ENCODE measurements at places on chromosomes 6 and 20.

DNA sequence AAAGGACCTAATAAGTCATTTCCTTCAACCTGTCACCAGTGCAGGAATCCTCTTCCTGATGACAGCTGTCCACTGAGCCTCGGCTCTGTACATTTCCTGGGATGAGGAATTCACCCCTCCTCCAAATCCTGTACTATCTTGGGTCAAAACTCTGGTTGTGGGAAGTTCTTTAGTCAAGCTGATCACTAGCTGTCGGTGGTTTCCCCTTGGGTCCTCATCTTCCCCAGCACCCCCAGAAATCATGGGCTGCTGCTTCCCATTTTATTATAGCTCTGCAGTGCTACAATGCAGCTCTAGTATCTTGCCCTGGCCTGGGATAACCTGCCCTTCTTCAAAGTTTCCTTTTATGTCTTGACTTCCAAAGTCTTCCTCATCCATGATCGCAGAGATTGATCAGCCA, 14.6 kb upstream of the ADA start:
- DNase-seq, result no peak

GRCh38 chr6:143677891-143678791, at the start of gene PHACTR2:
TSS of gene PHACTR2 (plus strand) at chr6:143677965. CDS start at chr6:143678164, 199 bp downstream.
- DNase-seq, result peak; percentile 35

DNA sequence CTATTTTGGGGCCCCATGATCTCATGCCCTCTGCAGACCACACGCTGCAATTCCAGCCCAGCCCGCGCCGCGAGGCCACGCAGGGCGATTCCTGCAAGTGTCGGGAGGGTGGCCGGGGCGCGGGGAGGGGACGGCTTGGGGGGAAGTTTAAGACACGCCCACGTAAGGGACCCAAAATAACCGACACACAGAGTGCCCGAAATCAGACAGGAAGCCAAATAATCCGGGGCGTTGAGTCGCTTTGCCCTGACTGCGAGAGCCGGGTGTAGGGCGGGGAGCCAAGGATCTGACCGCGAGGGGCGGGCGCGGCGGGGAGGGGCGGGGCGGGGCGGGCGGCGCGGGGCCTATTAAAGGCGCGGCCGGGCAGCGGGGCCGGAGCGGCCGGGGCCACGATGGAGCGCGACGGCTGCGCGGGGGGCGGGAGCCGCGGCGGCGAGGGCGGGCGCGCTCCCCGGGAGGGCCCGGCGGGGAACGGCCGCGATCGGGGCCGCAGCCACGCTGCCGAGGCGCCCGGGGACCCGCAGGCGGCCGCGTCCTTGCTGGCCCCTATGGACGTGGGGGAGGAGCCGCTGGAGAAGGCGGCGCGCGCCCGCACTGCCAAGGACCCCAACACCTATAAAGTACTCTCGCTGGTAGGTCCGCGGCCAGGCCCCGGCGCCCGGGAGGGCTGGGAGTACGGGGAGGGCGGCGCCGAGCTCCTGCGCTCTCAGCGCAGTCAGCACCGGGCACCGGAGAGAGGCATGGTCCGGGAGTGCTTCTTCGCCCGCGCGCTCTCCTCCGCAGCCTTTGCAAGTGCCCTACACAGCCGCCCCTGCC, at the start of gene ENPP1:
ENPP1 (plus strand) TSS at position 377 of the 816 bp plus-strand sequence; CDS start at position 393, 16 bp downstream.
- peak; percentile 83 for DNase-seq

DNA sequence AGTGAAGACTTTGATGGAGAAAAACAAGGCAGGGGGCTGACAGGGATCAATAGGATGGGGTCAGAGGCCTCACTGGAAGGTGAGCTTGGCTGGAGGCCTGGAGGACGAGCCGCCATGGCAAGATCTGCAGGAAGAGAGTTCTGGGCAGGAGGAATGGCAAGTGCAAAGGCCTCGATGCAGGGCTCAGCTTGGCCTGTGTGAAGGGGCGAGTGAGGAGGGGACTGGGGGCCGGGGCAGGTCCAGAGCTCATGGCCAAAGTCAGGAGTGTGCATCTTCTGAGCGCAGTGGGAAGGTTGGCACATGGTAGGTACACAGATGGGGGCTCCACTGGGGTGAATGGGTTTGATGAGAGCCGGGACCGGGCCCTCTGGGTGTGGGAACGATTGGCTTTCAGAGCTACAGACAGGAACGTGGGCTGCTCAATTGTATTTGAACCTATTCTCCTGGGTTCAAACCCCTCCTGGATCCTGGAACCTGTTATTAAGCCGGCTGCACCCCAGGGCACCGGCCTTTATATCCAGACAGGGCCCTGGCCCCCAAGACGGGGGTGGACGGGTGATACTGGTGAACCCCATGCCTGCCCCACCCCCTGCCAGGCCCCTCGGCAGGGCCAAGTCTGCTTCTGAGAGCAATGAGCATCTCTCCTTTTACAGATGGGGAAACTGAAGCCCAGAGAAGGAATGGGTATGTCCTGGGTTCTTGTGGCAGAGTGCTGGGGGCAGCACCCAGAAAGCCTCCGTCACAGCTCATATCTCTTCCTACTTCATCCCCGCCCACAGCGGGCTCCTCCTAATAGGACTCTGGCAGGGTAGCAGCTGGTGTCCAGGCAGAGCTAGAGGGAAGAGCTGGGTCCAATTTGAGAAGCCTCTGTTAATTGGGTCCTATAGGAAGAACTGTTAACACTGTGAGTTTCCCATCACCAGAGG, 106.1 kb downstream of the CEBPB start:
- no peak for DNase-seq

DNA sequence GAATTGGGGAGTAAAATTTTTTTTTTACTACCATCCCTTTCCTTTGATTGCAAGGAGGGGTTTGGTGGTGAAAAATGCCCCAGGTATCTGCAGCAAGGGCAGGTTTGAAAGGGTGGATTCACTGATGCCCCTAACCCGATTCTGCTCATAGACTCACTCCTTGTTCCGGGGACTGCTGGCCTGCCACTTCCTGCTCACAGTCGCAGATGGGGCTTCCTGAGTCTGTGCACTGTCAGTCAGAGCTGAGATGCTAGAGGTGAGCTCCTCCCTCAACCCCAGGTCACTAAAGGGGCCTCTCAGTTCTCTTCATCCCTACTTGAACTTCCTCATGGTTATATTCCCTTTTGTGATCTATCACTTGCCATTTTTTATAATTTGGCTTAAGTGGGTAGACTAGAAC, 357.9 kb downstream of the FARS2 start:
- DNase-seq, result no peak

- DNase-seq, result no peak
These were observed 135.5 kb downstream of the WDR27 start for GRCh38 chr6:169566319-169566718.

- DNase-seq, result no peak
These were observed 159.6 kb downstream of the TRIM27 start for GRCh38 chr6:28764014-28764723.

DNA sequence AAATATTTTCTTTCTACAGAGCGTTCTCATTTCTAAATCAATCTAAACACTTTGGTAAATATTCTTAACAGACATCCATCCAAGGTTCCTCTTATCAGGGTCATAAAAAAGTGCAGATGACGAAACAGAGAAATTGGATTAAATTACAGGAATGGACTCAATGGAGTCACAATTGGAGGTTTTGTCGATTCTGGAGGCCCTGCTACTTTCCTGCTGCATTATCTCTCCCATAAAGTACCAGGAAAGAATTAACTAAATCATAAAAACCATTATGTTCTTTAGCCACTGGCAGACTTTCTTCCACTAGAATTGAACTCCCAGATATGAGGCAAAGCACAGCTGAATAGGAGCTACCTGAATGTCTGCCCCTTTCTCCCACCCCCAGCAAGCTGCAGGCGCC, 610.6 kb downstream of the HDGFL1 start:
- no peak for DNase-seq

- DNase-seq, result no peak
These were observed 89.4 kb downstream of the GRM4 start for GRCh38 chr6:34056305-34057108.

DNA sequence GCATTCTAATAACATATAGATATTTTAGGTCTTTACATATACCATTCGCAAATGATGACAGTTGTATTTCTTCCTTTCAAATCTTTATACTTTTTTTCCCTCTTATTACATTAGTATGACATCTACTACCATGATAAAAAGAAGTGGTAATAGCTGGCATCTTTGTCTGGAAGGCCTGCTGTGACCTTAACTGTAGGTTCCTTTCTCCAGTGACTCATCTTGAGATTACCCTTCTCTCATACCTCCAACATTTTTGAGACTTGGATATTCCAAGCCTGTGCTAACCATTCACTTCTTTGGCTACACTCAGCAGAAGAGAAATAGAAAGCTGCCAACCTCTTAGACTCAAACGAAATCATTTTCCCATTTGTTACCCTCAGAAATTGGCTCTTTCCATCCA, 30.3 kb downstream of the ZKSCAN8 start:
- DNase-seq, result no peak

GRCh38 chr20:59743308-59743707, 139.0 kb downstream of the PHACTR3 start:
- no peak for DNase-seq

DNA sequence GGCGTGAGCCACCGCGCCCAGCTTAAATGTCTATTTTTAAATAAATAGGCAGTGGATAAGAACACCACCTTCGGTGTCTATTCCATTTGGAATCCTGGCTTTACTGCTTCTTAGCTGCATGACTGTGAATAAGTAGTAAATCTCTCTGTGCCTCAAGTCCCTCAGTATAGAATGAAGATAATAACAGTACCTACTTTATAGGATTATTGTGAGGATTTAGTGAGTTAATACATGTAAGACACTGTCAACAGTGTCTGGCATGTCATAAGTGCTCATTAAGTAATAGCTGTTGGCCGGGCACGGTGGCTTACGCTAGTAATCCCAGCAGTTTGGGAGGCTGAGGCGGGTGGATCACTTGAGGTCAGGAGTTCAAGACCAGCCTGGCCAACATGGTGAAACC, 10.1 kb downstream of the TPX2 start:
- DNase-seq, result no peak

- no peak for DNase-seq
These were observed 212.7 kb downstream of the CDKAL1 start for GRCh38 chr6:20746805-20747558.

GRCh38 chr6:30325873-30326525, 728 bp upstream of the TRIM39 start:
- DNase-seq, result no peak

DNA sequence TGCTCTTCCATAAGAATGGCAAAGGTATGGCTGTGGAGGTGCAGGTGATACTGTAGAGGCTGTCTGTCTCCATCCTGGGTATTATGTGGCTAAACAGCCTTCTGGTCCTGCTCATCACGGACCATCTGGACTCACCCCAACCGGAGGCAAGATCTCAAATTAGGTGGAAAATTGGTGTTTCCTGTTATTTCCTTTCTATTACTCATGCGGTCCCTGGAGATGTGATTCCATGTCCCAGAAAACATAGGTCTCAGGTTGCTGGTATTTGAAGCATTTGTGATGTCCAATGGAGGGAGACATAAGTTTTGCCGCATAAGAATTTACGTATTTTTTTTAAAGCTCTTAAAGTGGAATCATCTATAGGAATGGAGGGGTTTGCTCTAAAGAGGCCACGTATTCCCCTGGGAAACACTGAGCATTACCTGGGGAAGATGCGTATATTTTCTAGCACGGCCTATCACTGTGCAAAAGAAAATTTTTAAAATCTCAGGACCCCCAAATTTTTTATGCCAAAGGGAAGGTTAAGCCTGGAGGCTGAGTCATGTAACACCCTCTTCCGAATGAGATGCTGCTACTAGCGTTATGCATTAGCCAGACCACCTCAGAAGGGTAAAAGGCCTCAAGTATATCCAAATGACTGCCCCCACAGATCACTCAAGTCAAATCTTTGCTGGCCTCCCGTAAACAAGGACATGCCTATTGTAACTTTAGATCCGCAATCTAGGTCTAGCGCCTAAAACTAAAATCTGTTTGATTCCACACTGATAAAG, 22.4 kb upstream of the PBOV1 start:
- no peak for DNase-seq

DNA sequence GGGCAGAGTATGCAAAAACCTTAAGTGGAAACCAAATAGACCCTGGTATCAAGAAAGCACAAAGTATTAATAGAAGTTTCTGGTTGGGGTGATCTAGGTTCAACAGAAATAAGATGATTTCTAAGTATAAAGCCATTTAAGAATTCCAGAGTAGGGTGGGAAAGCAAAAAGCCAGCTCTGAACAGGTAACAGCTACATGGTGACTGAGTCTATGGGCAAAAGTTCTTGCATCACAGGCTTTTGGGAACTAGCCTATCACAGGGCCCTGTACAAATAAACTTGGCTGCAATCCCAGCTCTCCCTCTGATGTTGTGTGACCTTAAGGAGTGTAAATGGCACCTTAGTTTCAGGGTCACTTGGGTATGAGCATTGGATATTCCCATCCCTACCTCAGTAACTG, 5.5 kb downstream of the TCF19 start:
- no peak for DNase-seq

GRCh38 chr6:53436526-53437303, 88.0 kb upstream of the ELOVL5 start:
- no peak for DNase-seq

- no peak for DNase-seq
These were observed 432.6 kb downstream of the MMUT start for GRCh38 chr6:49030251-49031020.

DNA sequence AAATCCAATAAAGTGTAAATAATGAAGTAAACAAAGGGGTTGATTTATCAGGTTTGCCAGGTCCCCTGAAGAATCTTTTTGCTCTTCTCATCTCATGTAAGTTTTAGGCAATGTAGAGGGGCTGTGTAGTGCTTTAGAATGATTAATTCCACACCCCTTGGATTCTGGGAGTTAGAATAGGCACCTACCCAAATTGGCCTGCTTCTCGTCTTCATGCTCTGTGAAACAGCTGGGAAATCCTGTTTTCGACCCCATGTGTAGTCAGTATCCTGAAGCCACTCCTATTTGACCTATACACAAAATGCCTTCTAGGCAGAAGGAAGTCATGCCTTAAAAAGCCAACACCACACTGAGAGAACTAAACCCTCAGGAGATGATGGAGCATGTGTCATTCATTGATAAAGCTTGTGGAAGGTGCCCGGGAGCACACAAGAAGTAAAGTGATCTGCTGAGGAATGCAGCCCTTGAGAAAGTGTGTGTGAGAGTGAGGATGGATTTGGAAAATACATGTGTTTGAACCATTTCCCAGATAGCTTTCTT, 170.9 kb downstream of the KLHL32 start:
- no peak for DNase-seq

DNA sequence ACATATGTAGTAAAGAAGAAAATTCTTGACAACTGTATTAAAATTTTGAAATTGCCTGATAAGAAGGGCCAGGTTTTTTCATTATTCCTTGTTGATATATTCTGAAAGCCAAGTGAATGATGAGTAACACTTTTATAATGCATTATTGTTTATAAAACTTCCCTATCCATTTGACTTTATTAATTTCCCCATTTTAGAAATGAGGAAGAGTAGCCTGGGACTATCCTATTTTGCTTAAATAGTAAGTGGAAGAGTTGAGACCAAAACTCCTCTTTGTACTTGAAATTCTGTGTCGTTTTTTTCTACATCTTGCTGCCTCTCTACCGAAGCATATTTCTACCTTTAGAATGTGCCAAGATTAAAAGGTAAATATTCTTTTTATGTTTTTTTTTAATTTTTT, 39.7 kb downstream of the TRMT11 start:
- DNase-seq, result no peak

GRCh38 chr6:136038531-136038930, 187.0 kb downstream of the PDE7B start:
- DNase-seq, result no peak

Measured in globus pallidus (tissue), 1 donor.